Right hindlimb (tissue), 1 donor: ENCODE measurements at places on chromosomes 1 and 21.

- no peak for DNase-seq
These were observed 105.5 kb downstream of the TNR start for GRCh38 chr1:175637911-175638310.

- DNase-seq: no peak
These were observed 119.4 kb downstream of the CAMTA1 start for GRCh38 chr1:6904476-6905170.

- no peak for DNase-seq
These were observed 20.7 kb downstream of the AGT start for GRCh38 chr1:230693221-230693620.

- DNase-seq: no peak
These were observed 14.8 kb upstream of the ZFP69B start for GRCh38 chr1:40435471-40435870.

DNA sequence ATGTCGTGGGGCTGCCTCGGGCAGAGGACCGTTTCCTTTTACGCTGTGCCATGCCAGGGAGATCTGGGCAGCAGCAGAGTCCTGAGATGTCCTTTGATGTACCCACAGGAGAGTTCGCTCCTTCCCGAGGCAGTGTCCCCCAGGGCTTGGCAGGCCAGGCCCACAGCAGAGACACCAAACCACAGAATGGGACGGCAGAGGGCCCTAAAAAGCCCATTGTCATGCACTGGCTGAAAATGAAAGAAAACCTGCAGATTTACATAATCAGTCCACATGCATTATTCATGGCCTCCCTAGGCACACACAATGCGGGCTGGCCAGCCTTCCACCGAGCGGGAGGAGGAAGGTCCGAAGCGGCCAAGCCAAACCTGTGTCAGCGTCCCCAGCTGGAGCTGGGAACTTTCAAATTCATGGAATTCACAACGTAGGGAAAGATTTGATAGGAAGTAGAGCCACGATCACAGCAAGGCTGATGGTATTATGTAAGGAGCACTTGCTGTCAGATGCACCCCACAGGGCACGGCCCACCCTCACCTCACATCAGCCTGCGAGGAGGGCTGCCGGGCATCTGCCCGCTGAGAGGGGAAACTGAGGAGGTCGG is 25.3 kb upstream of the EFHD2 start:
- no peak for DNase-seq
